ENCODE measurements at places on chromosomes 5 and 9. TPM values are rescaled to one million over a fixed set of nuclear protein-coding genes. Genes with fewer than 3 reads are reported as not detected.

The SPINK6 gene
- not detected for total RNA-seq

- no peak for DNase-seq
Measured at GRCh38 chr5:10620346-10620745, 56.5 kb downstream of the ANKRD33B start.

The ERCC8 gene
- total RNA-seq: 12.2 TPM

The BSPRY gene
- total RNA-seq: 0.14 TPM

The C9orf153 gene
- 0.28 TPM for total RNA-seq

All from posterior vena cava (tissue), 2 donors.